AG04450 (cell line): ENCODE measurements at places on chromosomes 16 and 17.

- no peak for DNase-seq
Measured at GRCh38 chr17:8941980-8942622, 23.4 kb downstream of the PIK3R5 start.

- DNase-seq, result no peak
Measured at GRCh38 chr17:13253733-13254410, 236.0 kb upstream of the ELAC2 start.

DNA sequence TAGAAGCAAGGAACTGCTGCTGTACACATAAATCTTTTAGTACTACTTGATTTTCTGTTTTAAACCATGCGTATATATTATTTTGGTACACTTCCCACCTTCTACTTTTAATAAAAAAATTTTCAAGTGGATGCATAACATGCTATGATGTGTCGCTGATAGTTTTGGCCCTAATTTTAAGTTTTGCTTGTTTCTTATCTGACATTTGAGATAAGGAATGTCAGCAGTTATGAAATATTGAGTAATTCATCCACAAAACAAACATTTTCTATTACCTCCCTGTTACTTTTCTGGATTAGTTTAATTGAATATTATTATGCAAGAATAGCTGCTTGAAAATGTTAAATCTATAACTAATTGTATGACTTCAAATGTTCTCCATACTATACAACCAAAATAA is 35.8 kb downstream of the N4BP1 start:
- DNase-seq, result no peak

DNA sequence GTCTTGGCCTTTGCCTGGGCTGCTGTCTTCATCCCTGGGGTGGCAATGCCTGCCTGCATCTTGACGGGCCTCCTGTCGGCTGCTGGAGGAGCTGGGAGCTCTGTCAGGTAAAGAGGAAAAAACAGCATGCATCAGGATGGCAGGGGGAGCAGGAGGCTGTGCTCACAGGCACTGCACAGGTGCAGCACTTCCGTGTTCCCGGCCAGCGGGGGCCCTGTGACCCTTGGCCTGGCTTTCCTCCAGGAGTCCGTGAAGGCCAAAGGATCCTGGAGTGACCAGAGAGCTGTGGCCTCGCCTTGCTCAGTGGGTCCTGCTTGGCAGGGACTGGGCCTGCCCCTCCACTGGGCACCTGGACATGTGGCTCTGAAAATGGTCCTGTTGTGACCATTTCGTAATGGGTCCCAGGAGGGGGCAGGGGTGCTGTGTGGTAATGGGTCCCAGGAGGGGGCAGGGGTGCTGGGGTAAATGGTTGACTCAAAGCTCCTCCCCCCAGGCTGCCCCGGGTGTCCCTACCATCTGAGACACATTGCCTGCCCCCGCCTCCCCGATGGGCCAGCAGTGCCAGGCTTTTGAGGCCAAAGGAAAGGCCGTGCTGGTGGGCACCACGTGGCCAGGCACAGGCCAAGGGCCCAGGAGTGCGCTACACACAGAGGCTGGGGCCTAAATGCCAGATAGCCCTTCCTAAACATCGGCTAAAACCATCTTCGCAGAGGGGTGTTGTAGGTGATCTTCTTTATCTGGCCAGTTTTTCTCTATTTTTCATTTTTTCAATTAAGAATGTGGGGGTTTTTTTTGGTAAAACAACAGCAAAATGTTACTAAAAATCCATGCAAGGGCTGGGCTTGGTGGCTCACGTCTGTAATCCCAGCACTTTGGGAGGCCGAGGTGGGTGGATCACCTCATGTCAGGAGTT is 4.0 kb upstream of the FASN start:
- DNase-seq, result no peak

- DNase-seq, result no peak
Measured at GRCh38 chr17:81708739-81709185, 3.3 kb upstream of the SLC25A10 start.

GRCh38 chr16:83852774-83853173 is 45.0 kb downstream of the HSBP1 start:
- DNase-seq, result no peak

GRCh38 chr16:15484662-15485061 is 50.3 kb downstream of the BMERB1 start:
- no peak for DNase-seq

- no peak for DNase-seq
Measured at GRCh38 chr16:50680556-50680893, 587 bp downstream of the SNX20 start.

DNA sequence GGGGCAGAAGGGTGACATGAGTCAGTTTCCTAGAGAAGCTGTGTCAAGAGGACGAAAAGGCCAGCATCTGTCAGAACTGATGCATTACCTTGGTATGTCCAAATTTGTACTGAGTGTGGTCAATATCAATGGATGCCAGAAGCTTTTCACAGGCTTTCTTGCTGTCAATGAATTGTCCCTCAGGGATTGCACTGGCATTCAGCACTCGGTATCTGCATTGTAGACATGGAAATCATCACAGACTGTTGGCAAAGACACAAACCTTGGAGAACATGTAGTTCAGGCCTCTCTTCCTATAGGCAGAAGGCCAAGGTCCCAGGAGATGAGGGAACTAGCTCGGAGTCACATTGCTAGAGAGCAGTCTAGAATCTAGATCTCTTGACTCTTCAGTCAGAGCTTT is 16.6 kb downstream of the MYH3 start:
- DNase-seq, result no peak

DNA sequence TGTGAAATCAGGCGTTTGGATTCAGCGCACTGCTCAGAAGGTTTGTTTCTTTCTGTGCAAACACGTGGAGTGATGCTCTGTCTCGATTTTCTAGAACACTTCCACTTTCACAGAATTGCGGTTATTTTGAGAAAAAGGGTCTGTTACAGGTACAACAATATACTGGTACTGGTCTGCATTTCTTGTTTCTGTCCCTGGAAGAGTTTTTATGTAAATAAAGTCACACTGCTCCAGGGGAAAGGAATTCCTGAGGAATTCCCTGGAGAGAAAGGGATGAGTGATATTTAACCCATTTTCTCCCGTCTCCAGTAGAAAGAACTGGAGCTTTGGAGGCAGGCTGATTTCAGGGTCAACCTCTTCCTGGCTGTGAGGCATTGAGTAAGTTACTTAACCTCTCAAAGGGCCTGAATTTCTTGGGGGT is 16.2 kb upstream of the RMI2 start:
- DNase-seq, result no peak

DNA sequence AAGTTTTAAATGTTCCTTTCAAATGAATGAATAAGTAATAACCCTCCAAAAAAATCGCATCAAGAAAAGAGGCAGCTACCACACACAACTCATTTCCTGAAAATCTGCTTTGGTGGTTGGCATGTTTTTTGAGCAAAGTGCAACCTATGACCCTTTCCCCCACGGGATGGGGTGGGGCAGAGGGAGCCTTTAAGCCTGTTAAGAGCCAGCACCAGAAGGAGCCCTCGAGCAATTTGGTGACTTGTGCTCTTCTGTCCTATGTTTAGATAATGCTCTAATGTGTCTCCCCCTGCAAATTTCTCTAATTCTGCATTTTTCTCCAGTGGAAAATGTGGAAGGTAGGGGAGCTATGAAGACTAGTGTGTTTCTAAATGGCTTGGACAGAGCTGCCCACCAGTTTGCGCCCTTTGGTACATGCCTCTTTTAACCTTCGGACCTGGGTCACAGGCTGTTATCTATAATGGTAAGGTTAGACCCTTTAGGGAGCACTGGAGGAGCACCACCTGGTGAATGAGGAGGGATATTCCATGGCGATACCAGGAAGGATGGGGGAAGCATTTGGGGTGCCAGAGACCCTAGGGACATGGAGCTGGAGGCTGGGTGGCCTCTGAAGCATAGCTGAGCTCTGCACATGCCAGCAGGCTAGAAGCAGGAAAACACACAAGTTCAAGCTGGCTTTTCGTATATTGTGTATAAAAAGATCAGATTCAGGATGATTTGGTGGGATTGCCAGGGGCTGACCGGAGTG is 1.6 kb downstream of the PYCARD start:
- no peak for DNase-seq

DNA sequence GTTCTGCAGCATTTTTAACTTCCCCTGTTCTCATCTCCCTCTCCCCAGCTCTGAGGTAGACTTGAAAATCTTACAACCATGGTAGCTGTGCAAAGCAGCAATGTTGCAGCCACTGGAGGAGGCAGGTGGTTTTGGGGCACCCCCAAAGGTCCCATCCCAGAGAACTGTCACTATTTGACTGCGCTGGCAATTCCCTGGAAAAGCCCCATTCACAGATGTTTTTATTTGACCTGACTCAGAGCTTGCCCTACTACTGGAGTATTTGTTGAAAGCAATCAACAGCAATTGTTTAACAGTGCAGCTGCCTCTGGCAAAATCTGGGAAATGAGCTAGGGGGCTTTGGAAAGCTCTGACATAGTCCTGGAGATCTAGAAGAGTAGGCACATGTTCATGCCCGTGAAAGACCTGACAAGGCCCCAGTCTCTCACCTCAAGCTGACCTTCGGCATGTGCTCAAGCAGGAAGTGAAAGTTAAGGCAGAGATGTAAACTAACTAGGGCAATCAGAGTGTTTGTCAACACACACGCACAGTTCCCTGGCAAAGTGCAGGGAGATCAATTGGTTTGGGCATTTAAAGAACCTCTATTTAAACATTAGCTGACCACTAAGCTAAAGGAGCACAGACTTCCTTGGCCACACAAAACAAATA is 19.7 kb upstream of the PIK3R5 start:
- no peak for DNase-seq

- no peak for DNase-seq
Measured at GRCh38 chr17:27660436-27660835, 29.4 kb downstream of the LGALS9 start.

- no peak for DNase-seq
Measured at GRCh38 chr16:77937473-77938149, 84.7 kb upstream of the CLEC3A start.

DNA sequence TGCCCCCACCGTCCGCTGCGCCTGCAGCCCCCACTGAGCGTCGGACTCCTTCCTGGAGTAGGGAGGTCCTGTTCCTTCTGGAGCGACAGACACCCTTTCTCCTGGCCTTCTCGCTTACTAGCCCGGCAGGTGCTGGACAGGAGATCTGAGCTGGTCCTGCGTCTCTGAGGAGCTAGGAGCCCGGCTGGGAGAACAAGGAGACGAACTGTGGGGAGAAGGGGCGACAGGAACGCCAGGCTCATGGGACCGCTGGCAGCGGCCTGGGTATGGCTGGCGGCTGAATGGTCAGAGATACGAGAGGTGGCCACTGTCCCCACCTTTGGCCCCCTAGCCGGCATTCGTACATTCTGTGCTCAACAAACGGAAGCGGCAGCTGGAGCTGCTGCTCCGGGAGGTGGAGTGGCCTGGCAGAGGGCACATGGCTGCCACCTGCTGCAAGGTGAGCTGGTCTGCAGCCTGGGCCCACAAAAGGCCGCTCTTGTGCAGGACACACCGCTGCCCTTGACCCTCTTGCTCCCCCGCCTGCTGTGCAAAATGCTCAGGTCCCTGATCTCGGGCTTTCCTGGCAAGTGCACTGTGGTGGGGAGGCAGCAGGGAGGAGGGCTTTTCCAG is 2066.7 kb downstream of the TP53TG3F start:
- DNase-seq, result no peak

- no peak for DNase-seq
Measured at GRCh38 chr17:67125417-67125816, 81.1 kb downstream of the CACNG1 start.

GRCh38 chr17:3867106-3867505 is 21.1 kb upstream of the NCBP3 start:
- no peak for DNase-seq

GRCh38 chr17:48598736-48599135 is 5.2 kb upstream of the HOXB5 start:
- DNase-seq, result no peak

- DNase-seq, result no peak
Measured at GRCh38 chr17:73052923-73053322, 39.6 kb downstream of the SLC39A11 start.

- no peak for DNase-seq
Measured at GRCh38 chr17:44917456-44917855, 2.2 kb upstream of the GFAP start.

- no peak for DNase-seq
Measured at GRCh38 chr16:28130099-28131088, 66.9 kb upstream of the GSG1L start.

DNA sequence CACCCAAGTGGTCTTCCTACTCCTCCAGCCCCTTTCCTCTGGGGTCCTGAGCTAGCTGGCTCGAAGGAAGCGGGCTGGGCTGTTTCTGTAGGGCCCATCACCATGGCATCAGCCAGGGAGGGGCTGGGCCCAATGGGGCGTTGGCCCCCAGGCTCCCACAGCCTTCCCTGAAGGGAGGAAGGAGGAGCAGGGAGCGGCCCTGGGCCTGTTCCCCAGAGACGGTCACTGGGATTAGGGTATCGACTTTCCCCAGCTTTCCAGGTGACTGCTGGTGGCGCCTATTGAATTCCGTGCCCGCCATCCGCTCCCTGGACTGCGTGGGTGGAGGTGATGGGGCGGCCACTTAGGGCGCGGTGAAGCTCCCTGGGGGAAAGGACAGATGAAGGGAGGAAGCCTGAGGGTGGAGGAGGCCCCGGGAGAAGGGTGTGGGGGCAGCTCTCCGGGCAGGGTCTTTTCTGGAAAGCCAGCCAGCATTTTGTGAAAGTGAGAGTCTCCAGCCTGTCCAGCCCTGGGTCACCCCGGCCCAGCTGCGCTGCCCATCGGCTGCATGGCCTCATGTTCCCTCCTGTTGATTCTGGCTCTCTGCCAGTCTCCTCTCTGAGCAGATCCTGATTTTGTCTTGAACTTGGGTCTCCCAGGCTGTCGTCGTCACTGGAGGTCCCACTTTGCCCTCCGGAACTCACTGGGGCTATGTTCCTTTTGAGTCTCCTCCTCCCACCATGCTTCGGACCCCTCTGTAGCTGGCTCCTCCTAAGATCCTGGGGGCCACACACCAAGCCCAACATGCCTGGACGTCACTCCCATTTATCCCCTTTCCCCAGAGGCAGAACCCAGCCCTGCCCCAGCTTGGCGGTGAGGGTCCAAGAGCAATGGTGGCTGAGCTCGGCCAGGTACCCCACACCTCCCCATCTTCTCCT is 9.8 kb downstream of the NHERF1 start:
- no peak for DNase-seq

DNA sequence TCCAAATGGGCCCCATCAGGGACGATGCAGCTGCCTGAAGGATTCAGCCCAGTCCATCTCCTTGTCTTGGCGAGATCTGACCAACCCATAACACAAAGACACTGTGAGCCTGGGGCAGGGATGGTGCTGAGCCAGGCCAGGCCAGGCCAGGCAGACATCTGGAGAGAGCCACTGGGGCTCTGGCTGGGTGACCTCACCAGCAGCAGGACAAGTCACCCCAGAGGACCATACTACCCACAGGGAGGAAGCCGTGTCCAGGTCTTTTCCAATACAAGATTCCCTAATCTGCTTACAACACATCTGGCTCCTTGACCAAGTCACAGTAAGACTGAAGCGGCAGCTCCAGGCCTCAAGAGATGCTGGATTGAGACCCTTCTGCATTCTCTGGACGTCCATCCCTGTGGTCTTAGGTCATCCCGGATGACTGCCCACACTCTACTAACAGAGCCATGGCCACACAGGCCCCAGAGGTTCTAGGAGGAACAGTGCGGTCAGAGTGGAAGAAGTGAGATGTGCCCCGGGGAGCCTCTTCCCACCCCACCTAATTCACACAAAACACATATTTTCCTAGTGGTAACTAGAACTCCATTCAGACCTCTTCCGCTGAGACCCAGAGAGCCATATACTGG is 81.8 kb upstream of the RCVRN start:
- DNase-seq, result no peak

- no peak for DNase-seq
Measured at GRCh38 chr17:14760719-14761411, 460.0 kb downstream of the HS3ST3B1 start.
